ENCODE measurements at places on chromosomes 1 and 21.
A peak's percentile ranks its signal among the peaks of the same experiment; 100 is the strongest.

DNA sequence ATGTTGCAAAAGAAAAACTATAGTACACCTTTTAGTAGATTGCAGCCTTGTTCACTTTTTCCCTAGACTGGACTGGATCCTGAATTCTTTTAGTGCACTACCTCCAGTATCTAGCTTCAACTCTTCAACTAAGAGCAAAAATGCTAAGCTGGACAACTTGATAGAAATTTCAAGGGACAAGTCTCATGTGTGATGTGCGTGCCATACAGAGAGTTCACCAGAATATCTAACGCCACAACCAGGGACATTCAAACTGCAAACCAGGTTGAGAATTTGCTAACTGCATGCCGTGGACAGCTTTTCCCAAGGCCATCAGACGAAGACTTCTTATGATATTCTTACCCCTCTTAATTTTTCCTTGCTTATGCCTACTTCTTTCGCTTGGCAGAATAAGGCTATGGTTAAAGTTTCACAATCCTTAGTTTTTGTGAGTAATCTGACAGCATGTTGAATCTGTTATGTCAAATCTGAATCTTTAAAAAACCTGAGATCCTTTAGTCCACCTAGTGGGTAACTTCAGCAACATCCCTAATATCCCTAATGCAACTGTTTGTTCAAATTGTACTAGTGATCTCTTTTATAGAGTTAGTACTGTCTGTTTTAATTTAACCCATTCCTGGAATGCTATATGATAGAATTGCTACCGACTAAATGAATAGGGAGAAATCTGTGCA, 66.4 kb downstream of the DDAH1 start:
- no peak for DNase-seq

- no peak for DNase-seq
These were observed 59.1 kb upstream of the CNTN2 start for GRCh38 chr1:204983881-204984280.

DNA sequence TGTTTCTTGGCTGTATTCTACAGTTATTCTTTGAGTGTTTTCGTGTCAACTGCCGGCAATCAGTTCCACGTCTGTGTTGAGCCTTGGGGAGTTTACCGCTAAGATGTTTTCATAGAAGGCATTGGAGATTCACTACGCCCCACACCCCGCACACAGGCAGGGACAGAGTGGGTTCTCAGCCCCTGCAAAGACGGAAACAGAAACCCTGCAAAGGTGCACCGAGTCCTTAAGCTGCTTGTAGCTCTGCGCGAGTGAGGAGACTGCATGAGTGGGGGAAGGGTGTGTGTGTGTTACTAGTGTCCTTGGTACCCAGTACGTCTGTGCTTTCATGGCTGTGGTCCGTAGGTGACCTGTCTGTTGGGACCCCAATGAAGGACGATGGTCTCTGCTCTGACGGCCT, 1.9 kb downstream of the LHX4 start:
- DNase-seq: peak; percentile 20

DNA sequence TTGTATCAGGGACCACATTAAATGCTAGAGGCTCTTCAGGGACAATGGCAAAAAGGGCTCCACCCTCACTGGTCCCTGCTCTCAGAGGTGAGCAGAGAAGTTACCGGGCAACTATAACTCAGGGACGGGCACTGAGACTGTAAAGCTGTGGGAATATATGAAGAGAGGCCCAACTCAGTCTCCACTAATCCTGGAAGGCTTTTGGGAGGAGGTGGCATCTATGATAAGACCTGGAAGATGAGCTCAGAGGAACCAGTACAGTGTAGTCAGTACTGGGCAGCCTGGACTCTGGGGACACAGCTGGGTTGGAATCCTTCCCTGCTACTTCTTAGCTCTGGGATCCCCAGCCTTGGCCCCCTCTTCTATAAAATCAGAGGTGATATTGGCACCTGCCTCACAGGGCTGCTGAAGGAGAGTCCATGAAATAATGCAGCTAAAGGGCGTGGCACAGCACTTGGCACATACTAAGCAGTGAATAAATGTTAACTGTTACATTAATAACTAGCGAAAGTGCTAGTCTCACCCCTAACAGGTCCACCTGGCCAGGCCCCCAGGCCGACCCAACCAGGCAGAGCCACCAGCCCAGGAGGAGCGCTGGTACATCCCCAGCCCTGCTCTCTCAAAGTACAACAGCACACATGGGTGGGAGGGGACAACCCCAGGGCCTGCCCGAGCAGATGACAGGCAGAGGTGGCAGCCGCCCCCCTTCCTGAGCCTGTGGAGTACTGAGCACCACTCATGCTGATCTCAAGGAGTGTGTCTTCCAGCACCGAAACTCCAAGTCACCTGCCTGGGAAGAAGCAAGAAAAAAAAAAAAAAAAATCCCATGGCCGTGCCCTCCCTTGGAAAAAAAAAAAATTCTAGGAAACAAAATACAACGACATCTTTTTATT, 62.7 kb downstream of the CASZ1 start:
- no peak for DNase-seq

DNA sequence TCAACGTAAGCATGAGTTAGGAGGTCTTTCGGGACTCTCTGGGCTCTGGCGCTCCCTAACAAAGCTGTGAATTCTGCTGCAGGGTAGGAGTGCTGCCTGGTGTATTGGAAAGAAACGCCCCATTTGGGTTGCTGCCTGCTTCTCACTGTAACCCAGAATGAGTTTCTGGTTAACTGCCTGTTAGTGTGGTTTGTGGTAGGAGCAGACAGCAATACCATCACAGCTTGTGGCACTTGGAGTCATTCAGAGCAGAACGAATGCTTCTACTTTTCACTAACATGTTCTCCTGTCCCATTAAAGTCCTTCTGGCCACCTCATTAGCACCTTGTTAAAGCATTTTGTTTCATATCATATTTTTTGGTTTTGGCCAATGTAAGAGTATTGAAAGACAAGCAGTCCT, 18.1 kb downstream of the MAP3K7CL start:
- DNase-seq: no peak

- DNase-seq: no peak
These were observed 6.8 kb downstream of the NCF2 start for GRCh38 chr1:183583466-183583865.

DNA sequence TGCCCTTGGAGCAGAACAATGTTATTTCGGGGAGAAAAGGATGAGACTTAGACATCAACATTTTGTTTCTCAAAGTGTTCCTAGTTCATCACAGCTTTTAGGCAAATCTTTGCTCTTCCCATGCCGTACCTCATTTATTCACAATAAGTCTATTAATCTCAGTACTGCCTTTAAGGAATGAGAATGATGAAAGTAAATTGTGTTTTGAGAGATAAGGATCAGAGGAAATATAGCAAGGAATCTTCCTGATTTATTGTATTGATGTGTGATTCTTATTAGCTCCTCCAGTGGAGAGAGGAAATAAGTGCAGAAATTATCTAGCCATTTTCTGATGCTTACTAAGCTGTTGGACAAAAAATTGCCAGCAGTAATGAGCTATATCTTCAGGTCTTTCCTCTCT, 2.0 kb downstream of the POLR3C start:
- DNase-seq: no peak

DNA sequence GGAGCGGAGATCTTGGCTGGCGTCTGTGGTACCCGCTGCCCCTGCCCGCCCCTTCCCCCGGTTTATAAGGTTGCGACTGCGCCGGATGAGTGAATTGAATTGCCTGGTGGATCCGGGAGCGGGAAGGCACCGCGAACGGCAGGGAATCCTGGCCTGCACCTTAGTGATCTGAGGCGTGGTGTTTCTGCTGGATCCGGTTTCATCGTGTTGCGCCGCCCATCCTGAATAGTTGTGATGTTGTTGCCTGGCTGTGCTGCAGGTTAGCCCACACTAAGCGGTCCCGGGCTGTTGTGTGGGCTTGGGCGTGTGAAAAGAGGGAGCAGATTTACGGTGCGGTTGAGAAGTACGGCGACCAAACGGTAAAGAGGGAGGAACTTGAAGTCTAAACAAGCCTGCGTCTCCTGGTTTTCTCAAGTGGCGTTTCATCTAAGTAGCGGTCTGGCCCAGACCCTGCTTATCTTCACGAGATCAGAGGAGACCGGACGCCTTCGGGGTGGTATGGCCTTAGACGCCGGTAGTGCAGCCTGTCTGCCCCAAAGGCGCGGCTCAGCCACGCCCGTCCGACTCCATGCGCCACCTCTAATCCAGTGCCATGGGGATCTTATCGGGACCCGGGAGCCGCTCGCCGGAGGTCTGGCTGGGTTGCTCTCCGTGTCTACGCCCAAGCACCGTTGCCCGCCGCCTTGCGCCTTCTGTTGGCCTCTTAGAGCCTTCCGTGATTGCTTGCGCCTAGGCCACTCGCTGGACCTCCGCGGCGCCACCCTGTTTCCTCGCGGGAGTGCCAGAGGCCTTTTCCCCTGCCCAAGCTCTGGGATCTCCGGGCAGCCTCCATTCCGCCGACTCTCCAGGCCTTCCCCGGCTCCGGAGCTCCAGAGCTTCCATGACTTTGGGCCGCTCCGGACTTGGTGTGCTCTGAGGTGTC, 87.5 kb upstream of the RHOU start:
- DNase-seq: peak; percentile 75

- DNase-seq: no peak
These were observed 119.2 kb downstream of the GALNT2 start for GRCh38 chr1:230186003-230186863.

DNA sequence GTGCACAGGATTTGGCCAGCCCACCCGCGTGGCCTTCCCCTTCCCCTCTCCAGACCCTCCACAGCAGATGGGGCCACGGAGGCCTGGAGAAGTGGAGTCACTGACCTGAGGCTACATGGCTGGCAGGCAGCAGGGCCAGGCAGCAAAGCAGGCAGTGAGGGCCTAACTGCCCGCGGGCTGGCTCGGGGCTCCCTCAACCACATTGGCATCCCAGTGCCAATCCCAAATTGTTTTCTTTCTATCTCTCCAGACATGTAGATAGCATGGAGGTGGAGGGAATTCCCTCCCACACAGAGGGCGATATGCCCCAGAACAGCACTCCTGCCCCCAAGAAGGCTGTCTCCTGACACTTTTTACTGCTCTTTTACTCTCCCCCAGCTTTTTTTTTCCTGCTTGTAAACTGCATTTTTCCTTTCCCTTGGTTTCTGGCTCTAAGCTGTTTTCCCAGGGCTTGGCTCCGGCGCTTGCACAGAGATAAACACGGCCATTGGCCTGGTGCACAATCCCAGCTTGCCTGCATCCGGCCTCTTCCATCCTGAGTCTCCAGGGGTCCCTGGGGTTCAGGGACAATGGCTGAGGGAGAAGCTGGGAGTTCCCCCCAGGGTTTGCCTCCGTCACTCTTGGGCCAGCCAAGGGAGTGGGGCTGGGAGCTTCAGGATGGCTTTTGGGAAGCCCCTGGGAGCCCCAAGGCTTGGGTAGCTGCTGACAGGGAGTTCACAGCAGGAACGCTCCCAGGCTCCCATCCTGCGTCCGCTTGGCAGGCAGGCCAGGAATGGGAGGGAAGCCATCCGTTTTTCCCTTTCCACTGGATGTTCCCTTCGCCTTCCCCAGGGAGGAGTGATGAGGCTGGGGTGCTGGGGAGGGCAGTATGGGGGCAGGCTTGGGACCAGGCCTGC, 7.0 kb downstream of the EPHX1 start:
- DNase-seq: peak; percentile 91

- no peak for DNase-seq
These were observed 439.4 kb downstream of the PTPRU start for GRCh38 chr1:29675481-29676263.

- DNase-seq: no peak
These were observed 64.6 kb downstream of the RHOU start for GRCh38 chr1:228799924-228800323.

DNA sequence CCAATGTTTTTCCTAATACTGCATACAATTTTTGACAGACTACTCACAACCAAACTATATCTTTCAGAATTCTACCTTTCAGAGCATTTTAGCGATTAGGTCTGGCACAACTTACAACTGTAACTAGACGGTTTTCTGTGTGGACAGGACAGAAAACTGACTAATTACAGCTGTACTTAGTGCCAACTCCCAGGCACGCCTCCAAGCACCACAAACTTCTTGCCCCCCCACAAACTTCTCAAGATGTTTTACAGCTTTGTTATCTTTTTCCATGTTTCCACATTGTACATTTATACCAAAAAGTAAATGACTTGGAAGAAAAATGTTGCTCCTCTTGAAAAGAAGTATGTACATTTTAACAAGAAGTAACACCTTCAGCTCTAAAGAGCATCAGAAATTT, 13.8 kb downstream of the LYST start:
- DNase-seq: no peak

DNA sequence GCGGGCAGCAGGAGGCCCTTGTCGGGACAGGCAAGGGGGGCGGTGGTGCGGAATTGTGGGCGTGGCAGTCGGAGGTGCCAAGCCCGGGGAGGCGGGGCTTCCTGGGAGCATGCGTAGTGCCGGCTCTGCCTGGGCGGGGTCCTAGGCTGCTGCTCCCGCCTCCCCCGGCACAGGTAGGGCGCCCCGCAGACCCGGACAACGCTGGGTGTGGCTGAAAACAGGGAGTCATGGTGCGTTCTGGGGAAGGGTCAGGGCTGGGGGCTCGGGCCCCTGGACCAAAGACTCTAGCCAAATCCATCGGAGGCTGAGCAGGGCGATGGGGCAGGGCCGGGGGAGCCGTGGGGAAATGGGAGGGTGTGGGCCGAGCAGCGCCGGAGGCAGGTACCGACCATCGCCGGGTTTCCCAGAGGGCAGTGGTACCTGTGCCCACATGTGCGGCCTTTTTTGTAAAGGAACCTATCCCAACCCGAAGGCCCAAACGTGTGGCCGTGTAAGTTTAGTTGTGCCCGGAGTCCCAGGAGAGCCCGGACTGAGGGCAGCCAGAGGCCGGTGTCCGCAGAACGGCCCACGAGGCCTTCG, 231.9 kb downstream of the SDCCAG8 start:
- no peak for DNase-seq

- DNase-seq: no peak
These were observed 23.0 kb downstream of the ERICH3 start for GRCh38 chr1:74650561-74650960.

- DNase-seq: no peak
These were observed 1.7 kb upstream of the CGN start for GRCh38 chr1:151509350-151510019.

- DNase-seq: no peak
These were observed 1866.8 kb downstream of the MRPL39 start for GRCh38 chr21:23740463-23740862.

- no peak for DNase-seq
These were observed 14.0 kb upstream of the GNG4 start for GRCh38 chr1:235663628-235664027.

DNA sequence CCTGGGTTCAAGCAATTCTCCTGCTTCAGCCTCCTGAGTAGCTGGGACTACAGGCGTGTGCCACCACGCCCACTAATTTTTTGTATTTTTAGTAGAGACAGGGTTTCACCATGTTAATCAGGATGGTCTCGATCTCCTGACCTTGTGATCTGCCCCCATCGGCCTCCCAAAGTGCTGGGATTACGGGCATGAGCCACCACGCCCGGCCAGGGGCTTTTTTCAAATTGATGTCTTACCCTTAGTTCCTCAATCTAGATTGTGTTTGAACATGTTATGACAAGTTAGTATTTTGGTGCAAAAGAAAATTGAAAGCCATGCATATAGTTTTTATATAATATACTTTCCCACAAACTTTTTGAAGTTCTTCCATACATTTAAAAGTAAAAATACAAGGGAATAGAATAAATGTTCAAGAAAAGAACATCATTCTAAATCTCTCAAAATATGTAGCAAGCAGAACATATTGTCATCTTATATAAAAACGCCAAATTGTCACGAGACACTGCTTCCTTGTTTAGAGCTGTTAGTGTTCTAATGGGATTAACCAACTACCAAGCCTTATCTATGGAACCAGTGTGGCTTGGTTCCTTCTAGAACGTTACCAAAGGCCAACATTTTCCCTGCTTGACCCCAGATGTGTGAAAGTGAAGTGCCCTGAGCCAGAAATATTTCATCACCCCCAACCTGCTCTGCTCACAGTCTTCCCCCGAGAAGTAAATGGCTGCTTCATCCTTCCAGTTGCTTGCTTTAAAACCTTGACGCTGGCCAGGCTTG, 9.5 kb upstream of the PLEKHM2 start:
- no peak for DNase-seq
